Mucosa of gallbladder (tissue), 1 donor: ENCODE measurements at places on chromosomes 12 and 14. TPM values are rescaled to one million over a fixed set of nuclear protein-coding genes. Genes with fewer than 3 reads are reported as not detected.

Gene MMP19
- 5.2 TPM for total RNA-seq

Gene MYF6
- not detected for total RNA-seq

Gene KRT2
- not detected for total RNA-seq

DNA sequence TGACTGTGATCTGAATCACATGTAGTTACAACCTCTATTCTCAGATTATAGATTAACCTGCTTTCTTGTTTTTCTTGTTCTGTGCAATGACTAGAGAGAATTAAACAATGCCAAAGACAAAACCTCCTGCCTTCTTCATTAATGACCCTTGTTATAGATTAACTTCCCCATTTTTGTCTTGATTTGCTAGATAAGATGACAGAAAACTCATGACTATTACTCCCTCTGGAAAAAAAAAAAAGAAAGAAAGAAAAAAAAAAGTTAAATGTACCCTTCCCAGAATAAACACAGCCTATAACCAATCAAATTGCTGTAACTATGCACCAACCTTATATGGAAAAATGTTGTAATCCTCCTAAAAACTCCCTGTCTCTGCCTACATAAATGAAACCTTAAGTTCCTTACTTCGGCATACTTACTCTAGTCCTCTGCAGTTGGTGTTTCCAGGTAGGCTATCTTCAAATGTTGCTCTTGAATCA is 41.1 kb upstream of the PCED1B start:
- DNase-seq: no peak

GRCh38 chr14:65109357-65109756 is 7.0 kb upstream of the MAX start:
- DNase-seq: no peak

GRCh38 chr12:38919191-38919590 is 13.8 kb upstream of the CPNE8 start:
- DNase-seq: no peak

- DNase-seq: no peak
Measured at GRCh38 chr12:113184098-113184899, 979 bp downstream of the DDX54 start.

DNA sequence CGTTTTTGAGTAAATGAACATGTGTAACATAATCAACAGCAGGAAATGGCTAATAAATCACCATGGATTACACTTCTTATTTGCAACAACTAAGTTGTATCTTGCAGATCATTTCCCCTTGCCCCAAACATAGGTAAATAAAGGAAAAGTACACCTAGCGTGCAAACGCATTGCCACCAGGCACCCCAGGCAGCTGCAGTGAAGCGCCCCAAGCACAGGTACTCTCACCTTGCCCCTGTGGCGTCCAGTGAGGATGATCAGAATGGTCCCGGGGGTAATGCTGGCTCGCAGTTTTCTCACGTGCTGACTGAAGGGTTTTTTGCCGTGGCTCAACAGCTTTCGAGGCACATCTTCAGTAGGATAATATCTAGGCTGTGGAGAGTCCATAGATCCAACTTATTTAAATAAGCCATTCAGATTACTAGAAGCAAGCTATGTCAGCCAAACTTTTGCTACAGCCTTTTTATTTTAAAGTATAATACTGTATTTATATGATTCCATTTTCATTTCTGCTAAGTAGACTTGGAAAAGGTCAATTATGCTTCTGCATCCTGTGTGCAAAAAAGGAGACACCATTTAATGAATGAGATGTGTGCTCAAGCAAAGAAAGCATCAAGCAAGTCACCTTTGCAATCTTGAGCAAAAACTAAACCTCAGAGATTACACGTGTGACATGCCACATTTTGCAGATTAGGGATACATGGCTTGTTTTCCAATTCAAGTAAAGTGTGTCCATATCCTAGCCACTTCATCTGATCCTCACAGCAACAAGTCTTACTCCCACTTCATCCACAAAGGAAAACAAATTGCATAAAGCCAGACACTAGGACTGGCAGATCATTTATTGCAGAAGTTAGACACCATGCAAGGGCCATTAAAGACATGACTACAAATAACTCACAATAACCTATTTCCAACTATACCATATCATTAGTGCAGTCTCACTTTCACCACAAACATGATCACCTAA is 2.6 kb downstream of the RPL6 start:
- no peak for DNase-seq
